ENCODE measurements at places on chromosomes 3 and 15.

GRCh38 chr3:188646592-188646991, 492.6 kb downstream of the LPP start:
- no peak for DNase-seq

- no peak for DNase-seq
These were observed 332.4 kb upstream of the TLE3 start for GRCh38 chr15:70430069-70430468.

DNA sequence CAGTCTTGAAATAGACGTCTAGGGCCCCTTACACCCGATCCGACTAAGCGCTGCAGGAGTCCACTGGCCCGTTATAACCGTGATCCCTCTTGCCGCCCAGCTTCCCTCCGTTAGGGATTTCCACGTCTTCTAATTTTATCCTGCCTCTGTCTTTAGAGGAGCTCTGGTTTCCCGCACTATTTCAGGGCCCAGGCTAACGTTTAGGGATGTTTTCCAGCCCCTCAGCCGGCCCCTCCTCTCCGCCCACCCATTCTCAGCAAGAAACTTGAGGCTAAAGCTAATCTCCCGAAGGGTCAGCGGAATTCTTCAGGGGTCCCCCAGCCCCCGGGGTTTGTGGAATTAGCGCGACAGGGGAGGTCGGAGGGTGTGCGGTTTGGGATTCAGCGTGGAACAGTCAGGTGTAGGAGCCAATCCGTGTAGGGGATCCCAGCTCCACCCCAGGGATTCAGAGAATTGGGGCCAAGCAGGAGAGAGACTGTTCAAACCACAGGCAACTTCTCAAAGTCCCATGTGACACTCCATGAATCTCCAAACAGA, 1.6 kb downstream of the PTX3 start:
- no peak for DNase-seq

- no peak for DNase-seq
These were observed 137.6 kb downstream of the SRGAP3 start for GRCh38 chr3:9111866-9112265.

GRCh38 chr3:13025090-13025489, 48.1 kb downstream of the IQSEC1 start:
- no peak for DNase-seq

DNA sequence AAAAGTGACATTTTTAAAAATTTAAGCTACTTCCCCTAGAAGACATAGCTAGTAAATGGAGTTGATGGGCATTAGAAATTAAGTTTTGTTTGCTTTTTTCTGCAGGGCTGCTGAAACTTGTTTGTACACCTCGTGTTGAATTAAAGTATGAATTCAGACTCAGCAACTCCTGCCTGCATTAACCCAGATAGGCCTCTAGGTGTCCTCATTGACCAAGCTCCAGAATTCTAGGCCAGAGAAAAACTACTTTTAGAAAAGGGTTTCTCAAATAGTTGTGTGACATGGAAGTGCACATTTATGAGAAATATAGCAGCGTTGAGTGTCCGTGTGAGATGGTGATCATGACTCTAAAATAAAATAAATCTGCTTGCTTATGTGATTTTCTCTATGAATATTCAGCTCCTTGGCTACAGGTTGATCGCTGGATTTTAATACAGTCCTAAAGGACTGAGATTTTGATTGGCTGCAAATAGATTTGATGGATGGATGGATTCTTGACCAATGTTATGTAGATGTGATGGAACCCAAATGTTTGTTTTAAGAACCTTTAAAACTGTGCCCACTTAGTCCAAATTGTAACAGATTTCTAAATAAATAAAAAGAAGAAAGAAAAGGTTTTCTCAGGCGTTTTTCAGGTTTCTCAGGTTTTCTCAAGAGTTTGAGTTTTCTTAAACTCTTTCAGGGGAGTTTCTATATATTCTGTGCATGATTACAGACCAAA, 39.4 kb upstream of the LMOD3 start:
- peak; percentile 21 for DNase-seq

DNA sequence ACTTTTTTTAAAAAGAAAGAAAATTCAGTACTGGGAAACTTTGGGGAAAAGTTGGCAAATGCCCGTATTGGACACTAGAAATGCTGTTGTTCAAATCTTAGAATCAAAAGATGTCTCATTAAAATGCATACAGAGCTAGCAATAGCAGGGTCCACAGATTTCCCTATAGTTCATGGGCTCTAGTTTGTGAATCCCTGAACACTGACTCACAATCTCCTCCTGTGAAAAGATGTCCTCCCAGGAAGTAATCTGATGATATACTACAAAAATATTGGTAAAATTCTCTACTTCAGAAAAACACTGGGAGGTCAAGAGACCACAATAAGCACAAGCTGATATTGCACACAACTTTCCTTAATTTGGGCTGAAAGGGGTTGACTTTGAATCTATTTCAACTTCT, 568.4 kb upstream of the ZNF385D start:
- no peak for DNase-seq

DNA sequence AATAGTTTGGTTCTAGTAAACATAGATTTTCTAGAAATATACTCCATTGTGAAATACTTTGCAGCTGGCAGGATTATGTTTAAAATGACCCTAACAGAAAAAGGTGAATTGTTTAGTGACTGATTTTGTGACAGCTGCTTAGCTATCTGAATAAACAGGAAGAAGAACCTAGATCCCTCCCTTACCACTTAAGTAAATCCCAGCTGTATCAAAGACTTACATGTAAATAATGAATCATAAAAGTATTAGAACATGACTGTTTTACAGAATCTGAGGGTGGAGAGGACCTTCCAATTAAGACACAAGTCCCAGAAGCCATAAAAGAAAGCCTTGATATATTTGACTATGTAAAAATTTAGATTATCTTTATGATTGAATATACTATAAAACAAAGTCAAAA, 15.9 kb downstream of the SLC49A4 start:
- DNase-seq = no peak

DNA sequence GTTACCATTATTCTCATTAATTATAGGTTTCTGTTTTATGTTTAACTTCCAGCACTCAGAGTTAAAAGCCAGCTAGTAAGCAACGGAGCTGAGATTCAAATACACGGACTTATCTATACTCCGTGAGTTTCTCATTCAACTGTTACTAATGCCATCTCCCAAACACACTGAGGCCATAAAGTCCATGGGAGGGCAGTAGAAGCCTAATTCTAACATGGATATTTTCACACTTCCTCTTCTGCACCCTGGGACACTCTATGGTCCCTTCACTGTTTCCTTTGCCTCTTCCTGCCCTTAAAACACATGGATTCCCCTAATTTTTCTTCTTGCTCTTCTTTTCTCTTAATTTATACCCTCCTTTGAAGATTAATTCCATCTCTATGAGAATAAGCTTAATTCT, 245.0 kb downstream of the KLF13 start:
- no peak for DNase-seq

DNA sequence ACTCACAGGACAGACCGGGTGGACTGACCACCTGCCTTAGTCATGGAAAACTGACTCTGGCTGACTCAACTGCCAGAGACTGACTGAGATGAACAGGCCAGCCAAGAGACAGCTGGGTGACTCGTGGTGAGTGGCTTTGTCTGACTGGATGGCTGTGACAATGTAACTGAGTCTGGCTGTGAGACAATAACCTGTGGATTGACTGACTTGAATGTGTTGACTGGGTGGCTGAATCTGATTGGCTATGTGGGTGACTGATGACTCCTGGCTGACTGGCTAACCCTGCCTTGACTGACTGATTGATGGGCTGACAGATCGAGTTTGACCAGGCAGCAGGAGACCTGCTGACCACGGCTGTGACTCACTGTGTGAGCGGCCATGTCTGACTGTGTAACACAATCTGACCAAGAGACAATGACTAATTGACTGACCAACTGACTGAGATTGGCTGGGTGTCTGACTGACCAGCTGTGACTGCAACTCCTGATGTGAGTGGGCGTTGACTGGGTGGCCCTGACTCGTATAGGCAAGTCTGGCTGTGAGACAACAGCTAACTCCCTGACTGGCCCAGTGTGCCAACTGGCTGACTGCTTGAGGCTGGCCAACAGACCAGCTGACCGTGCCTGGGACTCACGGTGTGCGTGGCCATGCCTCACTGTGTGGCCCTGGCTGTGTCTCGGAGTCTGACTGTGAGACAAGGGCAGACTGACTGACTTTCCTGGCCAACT, 509.1 kb downstream of the SHQ1 start:
- DNase-seq = no peak

DNA sequence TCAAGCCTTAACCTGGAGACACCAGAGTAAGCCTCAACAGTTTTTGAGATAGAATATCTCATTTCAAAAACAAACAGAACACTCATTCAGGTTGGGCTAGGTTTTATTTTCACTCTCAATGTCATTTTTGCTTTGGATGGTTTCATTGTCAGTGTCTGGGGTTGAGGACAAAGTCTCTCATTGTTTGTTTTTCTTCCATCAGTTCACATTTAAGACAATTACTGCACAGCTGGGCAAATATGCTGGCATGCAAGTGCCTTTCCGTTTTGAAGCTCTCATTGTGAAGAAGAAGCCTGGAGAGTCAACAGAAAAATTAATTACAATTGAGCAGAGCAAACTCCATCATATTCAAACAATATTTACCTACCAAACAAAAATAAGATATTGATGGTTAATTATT, 1050.0 kb downstream of the TBL1XR1 start:
- DNase-seq = no peak

GRCh38 chr3:159032311-159032710, 230.5 kb downstream of the MFSD1 start:
- no peak for DNase-seq

DNA sequence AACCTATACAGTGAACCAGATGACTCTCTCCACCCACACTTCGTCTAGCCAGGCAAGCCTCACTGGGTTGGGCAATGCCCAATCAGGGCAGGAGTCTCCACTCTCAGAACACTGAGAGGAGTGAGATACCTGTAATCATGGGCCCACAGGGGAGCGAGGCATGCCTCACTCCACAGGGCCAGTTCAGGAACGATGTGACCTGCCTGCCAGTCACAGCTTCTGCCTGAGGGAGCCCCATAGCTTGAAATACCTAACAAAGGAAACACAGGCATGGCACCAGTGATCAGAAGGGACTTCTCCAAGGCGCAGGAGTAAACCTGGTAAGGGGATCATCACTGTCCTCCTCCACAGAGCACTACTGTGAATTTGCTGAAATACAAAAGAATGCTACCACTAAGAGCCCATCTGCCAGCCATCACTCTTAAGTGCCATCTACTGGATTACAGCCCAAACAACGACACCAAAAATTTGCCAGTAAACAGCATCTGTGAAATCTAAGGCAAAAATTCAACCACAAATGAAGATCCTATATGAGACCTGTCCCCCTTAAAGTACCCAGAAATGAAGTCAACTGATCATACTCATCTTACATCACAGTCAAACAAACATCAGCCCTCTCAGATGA, 689.9 kb upstream of the SEMA6D start:
- no peak for DNase-seq

DNA sequence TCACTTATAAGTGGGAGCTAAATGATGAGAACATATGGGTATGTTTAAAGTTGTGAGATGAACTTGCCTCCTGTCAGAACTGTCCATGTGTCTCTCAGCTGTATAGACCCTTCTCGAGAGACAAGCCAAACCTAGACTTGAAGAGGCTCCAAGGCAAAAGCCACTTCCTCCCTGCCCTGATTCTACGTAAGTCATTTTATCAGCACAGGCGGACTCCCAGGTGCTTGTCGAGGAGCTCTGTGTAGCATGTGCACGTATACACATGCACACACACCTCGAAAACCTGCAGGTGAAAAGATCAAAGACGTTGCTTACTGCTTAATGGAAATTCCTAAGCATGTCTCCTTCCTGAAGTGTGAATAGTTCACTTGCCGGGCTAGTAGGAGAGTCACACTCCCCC, 5.6 kb upstream of the CLEC3B start:
- peak; percentile 59 for DNase-seq

- DNase-seq = no peak
These were observed at the start of the genes CHDH and IL17RB for GRCh38 chr3:53846134-53846850. CHDH (minus strand) TSS chr3:53846419; CDS start chr3:53824008, 22,411 bp downstream. IL17RB (plus strand) TSS chr3:53846568; CDS start chr3:53846589, 21 bp downstream.

DNA sequence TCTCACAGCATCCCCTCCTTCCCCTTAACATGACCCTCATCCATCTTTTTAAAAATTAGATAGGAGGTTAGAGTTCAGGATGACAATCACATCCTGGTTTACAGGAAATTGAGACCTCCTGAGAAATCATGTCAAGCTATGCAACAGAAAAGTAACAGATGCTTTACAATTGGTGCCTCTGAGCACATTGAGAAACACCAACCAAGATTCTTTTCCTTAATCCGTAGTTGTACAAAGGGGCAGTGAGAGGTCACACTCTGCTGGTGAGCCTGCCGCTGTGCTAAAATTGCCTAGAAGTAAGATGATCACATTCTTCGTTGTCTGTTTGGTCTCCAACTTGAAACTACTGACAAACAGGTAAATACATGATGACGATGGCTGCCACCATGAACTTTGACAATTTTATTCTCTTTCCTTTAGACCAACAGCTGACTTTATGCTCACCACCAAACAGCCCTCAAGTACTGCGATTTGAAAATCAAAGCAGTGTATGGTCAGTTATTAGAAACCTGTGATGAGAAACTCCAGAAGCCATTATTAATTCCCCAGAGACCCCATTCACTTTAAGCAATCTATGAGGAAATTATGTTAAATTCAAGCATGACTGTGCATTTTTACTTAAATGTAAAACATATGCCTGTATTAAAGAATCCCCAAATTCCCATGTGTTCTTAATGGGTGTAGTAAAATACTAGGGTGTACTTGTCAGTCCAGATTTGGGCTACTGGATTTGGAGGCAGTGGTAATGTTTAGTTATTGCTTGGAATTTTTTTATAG, 210.7 kb upstream of the UBE2E1 start:
- DNase-seq = no peak

- no peak for DNase-seq
These were observed 76.0 kb upstream of the LIMD1 start for GRCh38 chr3:45518376-45519135.

DNA sequence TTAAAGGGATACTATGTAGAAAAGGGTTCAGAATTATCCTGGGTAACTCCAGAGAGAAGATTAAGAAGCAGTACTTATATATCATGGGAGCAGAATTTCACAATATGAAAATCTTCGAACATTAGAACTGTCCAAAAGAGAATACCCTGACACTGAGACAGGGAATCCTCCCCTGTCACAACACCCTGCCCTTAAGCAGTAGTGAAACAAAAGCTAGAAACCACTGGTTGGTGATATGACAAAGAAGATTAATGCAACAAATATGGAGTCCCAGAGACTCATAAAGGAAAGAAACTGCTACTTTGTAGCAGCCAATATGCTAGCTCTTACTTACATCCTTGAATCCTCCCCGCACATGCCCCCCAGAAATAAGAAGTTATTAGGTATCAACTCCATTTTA, 18.5 kb downstream of the MIX23 start:
- DNase-seq = no peak

DNA sequence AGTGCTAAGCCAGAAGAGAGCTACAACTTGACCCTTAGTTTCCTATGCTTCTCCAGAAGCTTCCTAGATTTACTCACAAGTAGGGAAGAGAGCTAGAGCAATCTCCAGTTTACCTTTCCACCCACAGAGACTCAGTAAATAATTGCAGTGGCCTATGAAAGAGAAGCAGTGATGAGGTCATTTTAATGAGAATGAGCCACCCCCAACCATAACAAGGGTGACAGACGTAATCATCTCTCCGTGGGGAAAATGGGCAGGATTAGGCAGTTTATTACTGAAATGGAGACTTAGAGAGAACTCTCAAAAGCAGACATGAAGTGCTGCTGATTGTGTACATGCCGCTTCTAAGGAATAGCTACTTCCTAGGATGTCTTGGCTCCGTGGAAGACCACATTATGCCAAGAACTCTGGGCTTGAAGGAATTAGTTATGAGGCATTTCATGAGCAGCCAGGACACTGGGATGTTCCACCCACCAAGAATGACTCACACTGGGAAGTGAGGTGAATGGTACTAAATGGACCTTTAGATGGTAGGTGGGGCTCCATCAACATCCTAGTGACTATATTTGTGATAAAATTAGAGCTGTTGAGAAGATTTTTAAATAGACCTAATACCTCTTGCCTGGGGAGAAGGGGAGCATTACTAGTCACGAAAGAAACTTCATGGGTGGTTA, 160.9 kb downstream of the EDEM1 start:
- no peak for DNase-seq
